ENCODE measurements at places on chromosomes 5 and 9.
A peak's percentile ranks its signal among the peaks of the same experiment; 100 is the strongest.

DNA sequence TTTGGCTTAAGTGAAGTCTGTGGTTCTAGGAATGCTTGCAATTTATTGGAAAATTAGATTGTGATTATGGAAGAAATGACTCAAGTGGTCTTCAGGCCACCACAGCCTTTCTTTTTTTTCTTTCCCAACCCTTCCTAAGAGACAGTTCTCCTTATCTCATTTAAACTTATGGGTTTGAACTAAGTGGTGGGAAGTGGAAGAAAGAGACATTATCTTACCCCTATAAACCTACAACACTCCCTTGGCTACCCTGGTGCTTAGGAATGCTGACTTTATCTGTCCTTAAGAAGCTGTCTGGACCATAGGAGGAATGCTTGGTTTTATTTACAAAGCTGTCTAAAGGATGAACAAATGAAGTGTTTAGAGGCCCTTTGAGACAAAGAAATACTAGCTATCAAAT, 5.1 kb upstream of the ERAP1 start:
- DNase-seq: no peak

- DNase-seq: peak; percentile 59
Measured at GRCh38 chr9:36584620-36585460, 12.1 kb downstream of the MELK start.

DNA sequence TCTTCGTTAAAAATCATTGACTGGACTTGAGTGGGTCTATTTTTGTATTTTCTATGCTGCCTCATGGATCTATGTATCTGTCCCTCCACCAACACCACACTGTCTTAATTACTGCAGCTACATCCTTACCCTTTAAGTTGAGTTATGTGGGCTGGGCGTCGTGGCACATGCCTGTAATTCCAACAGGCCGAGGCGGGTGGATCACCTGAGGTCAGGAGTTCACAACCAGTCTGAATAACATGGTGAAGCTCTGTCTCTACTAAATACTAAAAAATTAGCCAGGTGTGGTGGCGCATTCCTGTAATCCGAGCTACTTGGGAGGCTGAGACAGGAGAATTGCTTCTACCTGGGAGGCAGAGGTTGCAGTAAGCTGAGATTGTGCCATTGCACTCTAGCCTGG, 48.2 kb downstream of the XRCC4 start:
- DNase-seq: no peak

- DNase-seq: no peak
Measured at GRCh38 chr5:174359071-174359470, 313.6 kb downstream of the NSG2 start.

GRCh38 chr5:75758116-75758515, 40.9 kb upstream of the POC5 start:
- no peak for DNase-seq

GRCh38 chr9:137728444-137729311, 109.9 kb downstream of the EHMT1 start:
- DNase-seq: no peak

- no peak for DNase-seq
Measured at GRCh38 chr9:127915325-127915752, 1.5 kb downstream of the ST6GALNAC4 start.

GRCh38 chr9:126668058-126668457, 54.3 kb downstream of the LMX1B start:
- DNase-seq: no peak

DNA sequence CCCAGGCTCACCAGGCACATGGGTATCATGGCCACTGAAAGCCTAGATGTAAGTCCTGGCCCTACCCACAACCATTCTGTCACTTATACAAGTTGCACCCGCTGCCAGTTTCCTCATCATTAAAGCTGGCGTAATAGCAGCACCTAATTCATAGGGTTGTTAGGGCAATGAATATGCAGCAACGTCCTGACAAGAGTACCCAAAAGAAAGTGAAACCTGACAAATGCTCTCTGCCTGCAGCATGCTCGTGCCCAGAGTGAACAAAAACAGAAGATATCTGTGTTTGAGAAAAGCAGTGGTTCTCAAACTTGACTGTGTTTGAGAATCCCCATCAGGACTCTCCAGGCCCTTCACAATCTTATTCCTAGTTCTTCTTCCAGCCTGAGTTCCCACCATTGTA, 632.4 kb downstream of the SEMA5A start:
- DNase-seq: no peak

DNA sequence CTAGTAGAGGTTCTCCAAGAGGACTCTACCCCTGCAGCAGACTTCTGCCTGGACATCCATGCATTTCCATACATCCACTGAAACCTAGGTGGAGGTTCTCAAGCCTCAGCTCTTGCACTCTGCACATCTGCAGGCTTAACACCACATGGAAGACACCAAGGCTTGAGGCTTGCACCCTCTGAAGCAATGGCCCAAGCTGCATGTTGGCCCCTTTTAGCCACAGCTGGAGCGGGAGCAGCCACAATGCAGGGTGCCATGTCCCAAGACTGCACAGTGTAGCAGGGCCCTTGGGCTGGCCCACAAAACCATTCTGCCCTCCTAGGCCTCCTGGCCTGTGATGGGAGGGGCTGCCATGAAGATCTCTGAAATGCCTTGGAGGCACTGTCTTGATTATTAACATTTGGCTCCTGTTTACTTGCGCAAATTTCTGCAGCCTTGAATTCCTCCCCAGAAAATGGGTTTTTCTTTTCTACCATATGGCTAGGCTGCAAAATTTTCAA, 123.2 kb upstream of the VCAN start:
- DNase-seq: no peak

- DNase-seq: no peak
Measured at GRCh38 chr5:112065781-112066180, 308.8 kb upstream of the NREP start.

DNA sequence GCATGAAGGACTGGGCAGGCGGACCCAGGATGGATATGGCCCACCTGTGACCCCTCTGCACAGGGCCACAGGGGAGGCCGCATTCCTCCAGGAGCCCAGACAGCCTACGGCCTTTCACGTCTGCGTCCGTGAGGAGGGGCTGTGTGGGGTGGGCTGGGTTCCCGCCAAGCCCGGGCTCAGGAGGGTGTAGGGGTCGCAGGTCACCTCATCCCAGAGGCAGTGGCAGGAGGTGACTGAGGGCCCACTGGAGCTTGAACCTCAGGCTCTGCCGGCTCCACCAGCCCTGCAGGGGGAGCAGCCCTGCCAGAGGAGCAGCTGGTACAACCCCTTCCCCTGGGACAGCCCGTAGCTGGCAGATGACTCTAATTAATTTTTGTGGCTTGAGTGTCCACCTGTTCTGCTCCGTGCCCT, 40.7 kb upstream of the CACNA1B start:
- no peak for DNase-seq

- no peak for DNase-seq
Measured at GRCh38 chr5:19555436-19555835, 432.6 kb downstream of the CDH18 start.

DNA sequence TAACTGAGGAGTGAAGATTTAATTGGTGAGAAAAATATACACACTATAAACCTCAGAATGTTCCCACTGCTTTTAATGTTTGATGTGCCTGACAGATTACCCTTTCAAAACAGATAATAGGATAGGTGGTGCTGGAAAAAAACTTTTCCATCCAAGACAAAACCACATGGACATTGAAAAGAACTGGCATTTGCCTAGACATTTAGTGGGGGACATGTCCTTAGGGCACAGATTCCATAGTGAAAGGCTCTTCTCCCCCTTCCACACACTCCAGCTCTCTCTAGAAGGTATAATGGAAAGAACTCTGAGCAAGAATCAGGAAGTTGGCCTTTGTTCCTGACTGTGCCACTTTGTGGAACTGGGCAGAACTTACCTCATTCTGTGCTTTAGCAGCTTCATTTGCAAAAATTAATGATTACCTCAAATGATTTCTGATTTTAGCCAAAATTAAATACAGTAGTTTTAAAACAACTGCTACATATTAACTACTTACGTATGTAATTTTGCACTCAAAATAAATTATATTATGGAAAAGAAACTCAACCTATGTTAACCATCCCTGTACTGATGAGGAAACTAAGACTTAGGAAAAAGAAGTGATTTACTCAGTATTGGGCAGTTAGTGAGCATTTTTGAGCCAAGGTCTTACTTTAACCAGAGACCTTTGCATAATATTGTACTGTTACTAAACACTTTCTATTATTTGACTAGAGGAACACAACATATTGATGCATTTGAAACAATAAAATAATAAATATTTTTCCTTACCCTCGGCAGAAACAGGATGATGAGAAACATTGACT, 43.3 kb downstream of the TMC1 start:
- DNase-seq: no peak

DNA sequence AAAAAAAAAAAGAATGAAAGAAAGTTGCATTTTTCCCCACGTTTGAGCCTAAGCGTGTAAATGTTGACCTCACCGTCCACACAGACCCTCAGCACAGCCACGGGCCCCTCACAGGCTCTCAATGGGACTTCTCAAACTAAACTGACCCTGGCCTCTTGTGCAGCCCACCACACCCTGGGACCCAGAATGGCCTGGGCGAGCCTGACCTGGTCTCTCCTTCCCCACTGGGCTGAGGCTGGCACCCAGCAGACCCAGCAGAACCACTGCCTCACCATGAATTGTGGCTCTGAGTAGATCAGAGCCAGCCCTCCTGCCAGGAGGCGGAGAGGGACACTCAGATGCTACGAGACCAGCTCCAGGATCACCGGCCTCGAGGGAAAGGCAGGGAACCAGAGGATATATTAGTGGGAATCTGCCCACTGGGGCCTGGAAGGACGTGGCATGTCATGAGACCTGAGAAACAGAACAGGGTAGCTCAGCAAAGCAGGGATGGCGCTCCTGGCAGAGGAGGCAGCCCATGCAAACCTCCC, 124.4 kb downstream of the ZNF354C start:
- no peak for DNase-seq

- peak; percentile 58 for DNase-seq
Measured at GRCh38 chr5:36728697-36729543, 122.5 kb downstream of the SLC1A3 start.

- peak; percentile 38 for DNase-seq
Measured at GRCh38 chr5:666816-667498, 26.2 kb downstream of the TPPP start.

- DNase-seq: no peak
Measured at GRCh38 chr5:145429170-145429569, 406.0 kb downstream of the PRELID2 start.

GRCh38 chr9:126592461-126592860, 21.3 kb upstream of the LMX1B start:
- no peak for DNase-seq

GRCh38 chr5:74556631-74557595, 83.6 kb downstream of the ENC1 start:
- no peak for DNase-seq

DNA sequence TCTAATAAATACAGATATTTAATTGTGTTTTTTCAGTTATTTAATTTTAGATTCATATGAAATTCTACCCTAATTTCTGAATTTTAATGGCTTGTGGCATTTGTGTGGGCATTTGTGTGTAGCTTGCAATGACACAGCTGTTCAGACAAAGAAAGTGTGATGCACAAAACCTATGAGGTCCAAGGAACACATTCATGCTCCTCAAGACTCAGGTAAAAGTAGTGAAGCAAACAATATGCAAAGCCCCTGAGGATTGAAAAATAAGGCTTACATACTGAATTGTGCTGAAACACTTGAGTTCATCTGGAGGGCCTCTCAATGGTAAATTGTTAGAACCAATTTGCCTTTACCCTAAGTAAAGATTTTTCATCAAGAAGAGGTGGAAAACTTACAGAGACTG, 28.1 kb downstream of the IL7R start:
- no peak for DNase-seq

DNA sequence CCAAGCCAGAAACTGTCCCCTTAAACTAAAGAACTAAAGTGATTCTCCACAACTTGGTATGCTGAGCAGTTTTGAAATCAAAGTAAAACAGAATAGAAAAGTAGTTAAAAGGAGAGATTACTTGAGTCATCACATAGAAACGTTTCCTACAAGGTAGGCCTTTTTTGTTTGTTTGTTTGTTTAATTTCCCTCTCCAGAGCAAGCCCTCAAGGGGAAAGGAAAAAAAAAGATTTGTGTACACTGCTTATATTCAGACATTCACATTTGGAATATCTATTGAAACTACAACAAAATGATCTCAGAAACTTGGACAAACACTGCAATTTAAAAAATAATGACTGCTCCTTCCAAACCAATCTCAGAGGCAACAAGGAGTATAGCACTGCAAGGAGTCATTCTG, 304.7 kb upstream of the NREP start:
- DNase-seq: no peak

- no peak for DNase-seq
Measured at GRCh38 chr5:173753307-173754168, 134.6 kb upstream of the CPEB4 start.

GRCh38 chr5:766666-767431, 17.7 kb downstream of the ZDHHC11B start:
- no peak for DNase-seq

GRCh38 chr5:81630684-81631083, 120.2 kb downstream of the SSBP2 start:
- no peak for DNase-seq

DNA sequence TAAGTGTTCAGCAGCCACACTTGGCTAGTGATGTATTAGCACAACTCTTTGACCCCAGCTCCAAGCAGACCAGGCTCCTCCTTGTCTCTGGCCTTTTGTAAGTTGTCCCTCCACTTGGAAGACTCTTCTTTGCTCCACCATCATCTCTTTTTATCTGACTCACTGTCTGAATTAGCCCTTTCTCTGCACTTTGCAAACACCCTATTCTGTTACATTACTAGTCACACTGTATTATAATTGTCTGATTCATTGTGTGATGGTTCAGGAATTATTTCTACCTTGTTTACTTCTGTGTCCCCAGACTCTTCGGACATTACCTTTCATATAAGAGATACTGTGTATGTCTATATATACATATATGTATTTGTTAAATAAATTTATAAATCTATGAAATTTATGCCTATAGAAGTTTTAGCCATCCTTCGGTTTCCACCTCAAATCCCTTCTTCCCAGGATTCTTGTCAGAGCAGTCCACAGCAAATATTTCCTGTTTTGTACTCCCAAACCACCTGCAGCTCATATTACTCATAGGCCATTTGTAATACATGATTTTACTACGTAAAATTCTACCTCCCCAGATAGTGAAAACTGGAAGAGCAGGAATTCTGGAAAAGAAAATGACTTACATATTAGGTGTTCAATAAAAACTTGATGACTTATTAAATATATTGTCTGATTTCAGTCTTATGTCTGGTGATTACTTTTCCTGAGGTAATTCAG, 69.0 kb downstream of the MTAP start:
- no peak for DNase-seq

DNA sequence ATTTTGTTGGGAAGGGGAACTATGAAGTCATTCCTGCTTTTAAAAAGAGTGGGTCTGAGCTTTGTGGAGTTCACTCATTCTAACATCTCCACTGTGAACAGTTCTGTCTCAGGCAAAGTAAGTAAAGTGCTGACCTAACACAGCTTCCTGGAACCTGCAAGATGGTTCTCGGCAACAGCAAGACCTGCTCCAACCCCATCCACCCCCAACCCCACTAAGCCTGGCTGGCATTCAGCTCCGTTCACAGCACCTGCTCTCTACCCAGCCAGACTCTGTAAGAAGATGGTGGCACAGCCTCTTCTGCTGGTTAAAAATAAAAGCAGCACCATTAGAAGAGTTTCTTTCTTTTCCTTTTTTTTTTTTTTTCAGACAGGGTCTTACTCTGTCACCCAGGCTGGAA, 42.0 kb downstream of the EPB41L4B start:
- DNase-seq: no peak

GRCh38 chr5:39016587-39017275, 57.5 kb downstream of the RICTOR start:
- DNase-seq: no peak

GRCh38 chr9:76162086-76162730, 232.0 kb downstream of the RFK start:
- DNase-seq: no peak

GRCh38 chr9:115391168-115391825, 273.3 kb upstream of the TNC start:
- DNase-seq: no peak
